Tracheal epithelial cell (primary cell): ENCODE measurements at places on chromosomes 6 and 20. TPM values are rescaled to one million over a fixed set of nuclear protein-coding genes. Genes with fewer than 3 reads are reported as not detected.

The SIRPA gene
- total RNA-seq = 8.7 and 15.9 TPM in 2 replicates

The ADTRP gene
- total RNA-seq = 6.5 and 12.8 TPM in 2 replicates

The C6orf15 gene
- total RNA-seq = 1.2 TPM in 1 of 2 replicates, not detected in the other

The PPP1R16B gene
- total RNA-seq = 0.24 and 0.43 TPM in 2 replicates

The PRDM13 gene
- total RNA-seq = not detected in 2 replicates

The GPX5 gene
- not detected in 2 replicates for total RNA-seq

The BCAS1 gene
- total RNA-seq = not detected in 2 replicates

The NPBWR2 gene
- not detected in 2 replicates for total RNA-seq

The POLR3F gene
- total RNA-seq = 5.8 and 11.1 TPM in 2 replicates

The LTV1 gene
- 12.8 and 18.3 TPM in 2 replicates for total RNA-seq

The FGD2 gene
- total RNA-seq = under 0.01 and 0.48 TPM in 2 replicates

The TAF4 gene
- 3.4 and 4.9 TPM in 2 replicates for total RNA-seq

The LINC00237 gene
- total RNA-seq = not detected in 2 replicates

The CYP39A1 gene
- total RNA-seq = 2.4 and 5.3 TPM in 2 replicates

The SLC17A4 gene
- total RNA-seq = under 0.01 TPM in 1 of 2 replicates, not detected in the other

The ZNF184 gene
- total RNA-seq = 4.8 and 5.3 TPM in 2 replicates

The SIRPB1 gene
- total RNA-seq = 0.48 TPM in 1 of 2 replicates, not detected in the other

The KIAA0408 gene
- total RNA-seq = not detected in 2 replicates

The PBOV1 gene
- not detected in 2 replicates for total RNA-seq

The OPRM1 gene
- not detected in 2 replicates for total RNA-seq

The BPIFA1 gene
- total RNA-seq = not detected in 2 replicates

The PSMB1 gene
- 169 and 254 TPM in 2 replicates for total RNA-seq

The ADGRF5 gene
- total RNA-seq = under 0.01 and 0.48 TPM in 2 replicates

The CEBPB gene
- 155 and 193 TPM in 2 replicates for total RNA-seq

The OR2B6 gene
- not detected in 2 replicates for total RNA-seq

The HLA-DRB5 gene
- under 0.01 TPM in 1 of 2 replicates, not detected in the other for total RNA-seq

The RFX6 gene
- total RNA-seq = not detected in 2 replicates

The DEFB127 gene
- total RNA-seq = not detected in 2 replicates
